Adipocyte (in vitro differentiated cells): ENCODE measurements at places on chromosomes 5 and 9.

DNA sequence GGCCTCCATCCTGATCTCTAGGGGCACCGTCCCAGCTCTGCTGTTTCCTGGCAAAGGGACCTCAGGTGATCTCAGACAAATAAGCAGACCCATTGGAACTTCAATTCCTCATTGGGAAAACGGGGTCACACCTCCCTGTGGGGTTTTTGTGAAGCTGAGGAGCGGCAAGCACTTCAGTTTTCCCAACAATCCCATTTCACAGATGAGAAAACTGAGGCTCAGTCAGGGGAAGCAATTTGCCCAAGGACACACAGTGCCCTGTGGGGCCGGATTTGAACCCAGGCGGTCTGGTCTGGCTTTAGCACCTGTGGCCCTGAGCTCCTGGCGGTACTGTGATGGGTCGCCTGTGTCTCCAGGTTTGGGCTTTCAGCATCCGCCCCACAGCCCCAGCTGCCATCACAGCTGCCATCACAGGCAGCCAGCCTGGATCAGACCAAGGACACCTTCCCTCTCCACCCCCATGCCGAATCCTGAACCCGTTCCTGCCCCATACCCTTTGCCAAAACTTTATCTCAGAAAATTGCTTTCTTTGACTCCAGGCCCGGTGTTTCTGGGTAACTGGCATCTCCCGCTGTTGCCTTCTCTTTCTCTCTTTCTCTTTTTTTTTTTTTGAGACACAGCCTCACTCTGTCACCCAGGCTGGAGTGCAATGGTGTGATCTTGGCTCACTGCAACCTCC, 26.4 kb downstream of the NCS1 start:
- DNase-seq = no peak

DNA sequence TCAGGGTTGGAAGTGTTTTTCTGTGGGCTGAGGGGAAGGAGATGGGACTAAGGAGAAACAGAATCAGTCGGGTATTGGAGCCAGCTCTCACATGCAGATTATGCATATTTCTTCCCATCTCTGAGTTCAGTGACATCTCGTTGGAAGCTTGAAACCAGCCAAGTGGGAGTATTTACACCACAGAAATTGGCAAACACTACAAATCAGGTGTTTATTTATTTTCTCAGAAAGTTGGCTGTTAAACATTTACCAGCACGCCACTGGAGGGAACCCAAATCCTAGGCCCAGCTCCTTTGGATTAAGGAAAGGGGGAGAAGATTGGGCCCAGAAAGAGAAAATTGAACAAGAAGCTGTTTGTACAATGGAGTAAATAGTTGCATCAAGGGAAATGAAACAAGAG, 72.1 kb upstream of the PITX1 start:
- DNase-seq = no peak

- DNase-seq = no peak
Observed at GRCh38 chr5:152546493-152546892, 141.4 kb upstream of the NMUR2 start.

GRCh38 chr9:133641861-133642595, 5.9 kb downstream of the DBH start:
- no peak for DNase-seq

- DNase-seq = no peak
Observed at GRCh38 chr9:84903963-84904362, 234.4 kb downstream of the NTRK2 start.

GRCh38 chr5:177984584-177985206, 11.3 kb downstream of the PROP1 start:
- DNase-seq = peak; percentile 9

- no peak for DNase-seq
Observed at GRCh38 chr9:113636693-113637092, 173.2 kb downstream of the RGS3 start.

DNA sequence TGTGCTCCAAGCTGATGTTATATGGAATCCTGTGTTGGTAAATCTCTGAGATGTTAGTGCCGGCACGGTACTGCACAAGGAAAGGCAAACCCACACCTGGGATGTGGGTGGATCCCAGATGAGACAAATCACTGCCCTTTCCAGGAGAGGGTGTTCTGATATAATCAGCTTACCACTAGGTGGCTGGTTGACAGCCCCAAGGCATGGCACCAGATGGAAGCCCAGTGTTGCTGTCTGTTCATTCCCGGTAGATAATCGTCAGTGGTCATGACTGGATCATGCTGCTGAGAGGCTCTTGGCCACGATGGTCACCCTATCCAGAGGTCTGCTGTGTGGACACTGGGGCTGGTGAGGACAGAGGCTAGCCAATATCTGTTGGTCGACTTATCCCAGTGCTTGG, 184.0 kb downstream of the CACNA1B start:
- no peak for DNase-seq

GRCh38 chr9:87712801-87713277, 13.1 kb upstream of the CTSL start:
- no peak for DNase-seq

GRCh38 chr5:11596185-11596584, 308.1 kb downstream of the CTNND2 start:
- no peak for DNase-seq

GRCh38 chr9:33800886-33801285, 5.5 kb downstream of the PRSS3 start:
- DNase-seq = no peak

GRCh38 chr9:124442379-124442778, 7.9 kb upstream of the ADGRD2 start:
- DNase-seq = no peak

DNA sequence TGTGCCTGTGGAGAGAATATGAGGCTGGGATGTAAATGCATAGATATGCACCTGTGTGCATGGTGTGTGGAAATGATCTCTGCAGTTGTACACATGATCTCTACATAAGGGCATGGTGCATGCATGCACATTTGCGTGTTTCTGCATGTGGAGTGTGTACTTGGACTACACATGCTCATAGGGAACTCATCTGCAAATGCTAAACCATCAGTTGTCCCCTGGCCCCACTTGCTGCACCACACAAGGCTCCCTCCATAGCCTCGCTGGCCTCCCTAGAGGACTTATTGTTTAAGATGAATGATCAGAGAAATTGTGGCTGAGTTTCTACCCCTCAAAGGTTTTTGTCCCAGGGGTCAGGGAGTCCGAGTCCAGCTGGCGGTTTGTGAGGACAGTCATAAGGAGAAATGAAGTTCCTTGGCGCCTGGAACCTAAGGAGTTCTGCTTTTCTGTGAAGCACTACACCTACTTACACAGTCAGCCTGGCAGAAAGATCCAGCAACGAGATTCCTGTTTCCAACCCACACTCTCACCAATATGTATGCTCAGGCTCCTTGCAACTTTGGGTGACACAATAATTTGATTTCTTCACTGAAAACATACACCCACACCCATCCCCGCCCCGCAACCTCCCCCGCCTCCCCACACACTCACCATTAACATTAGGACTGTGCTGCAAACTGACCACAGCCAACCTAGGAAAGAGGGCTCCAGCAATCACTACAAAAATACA, 79.9 kb upstream of the CPEB4 start:
- DNase-seq = no peak

- peak; percentile 64 for DNase-seq
Observed at GRCh38 chr5:119378075-119378700, 22.4 kb downstream of the TNFAIP8 start.

GRCh38 chr5:164234321-164234720, 728.9 kb downstream of the MAT2B start:
- DNase-seq = no peak

GRCh38 chr5:99102073-99102697, 173.4 kb upstream of the CHD1 start:
- no peak for DNase-seq

DNA sequence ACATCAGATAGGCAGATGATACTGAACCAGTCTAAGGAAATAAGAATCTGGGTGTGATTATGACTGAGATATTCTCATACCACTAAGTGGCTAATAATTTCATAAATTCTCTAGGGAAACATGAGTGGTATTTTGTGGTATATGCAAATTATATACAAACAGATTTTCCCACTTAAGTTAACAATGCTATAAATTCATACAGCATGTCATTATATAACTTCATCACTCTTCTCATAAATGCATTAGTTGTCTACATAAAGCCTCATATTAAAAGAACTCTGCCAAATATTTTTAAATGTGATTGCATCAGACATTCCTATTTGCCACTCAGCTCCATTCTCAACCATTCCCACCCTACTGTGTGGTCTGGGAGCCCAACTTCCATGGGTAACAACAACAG, 226.5 kb downstream of the TLE1 start:
- no peak for DNase-seq

GRCh38 chr5:139758510-139759075, 37.0 kb upstream of the PSD2 start:
- no peak for DNase-seq

DNA sequence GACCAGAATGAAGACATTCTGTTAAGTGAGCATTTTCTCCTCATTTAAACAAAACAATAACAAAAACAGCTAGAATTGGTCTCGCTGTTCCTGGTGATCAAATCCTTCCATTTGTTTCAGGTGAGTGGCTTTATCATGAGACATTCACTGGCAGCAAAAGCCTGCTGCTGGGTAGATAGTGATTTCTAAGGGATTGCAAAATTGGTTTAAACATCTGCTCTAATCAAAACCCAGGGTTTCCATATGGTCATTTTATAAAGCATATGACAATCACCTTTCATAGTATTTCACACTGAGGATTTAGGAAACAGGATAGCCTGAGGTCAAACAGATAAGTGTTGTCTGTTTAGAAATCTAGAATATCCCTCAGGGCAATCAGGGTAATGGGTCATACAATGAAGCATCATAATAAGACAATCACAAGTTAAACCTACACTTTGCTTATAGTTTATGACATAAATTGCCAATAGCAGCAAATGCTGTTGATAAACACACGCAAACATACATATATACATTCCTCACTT, 769.6 kb upstream of the C9orf72 start:
- no peak for DNase-seq

DNA sequence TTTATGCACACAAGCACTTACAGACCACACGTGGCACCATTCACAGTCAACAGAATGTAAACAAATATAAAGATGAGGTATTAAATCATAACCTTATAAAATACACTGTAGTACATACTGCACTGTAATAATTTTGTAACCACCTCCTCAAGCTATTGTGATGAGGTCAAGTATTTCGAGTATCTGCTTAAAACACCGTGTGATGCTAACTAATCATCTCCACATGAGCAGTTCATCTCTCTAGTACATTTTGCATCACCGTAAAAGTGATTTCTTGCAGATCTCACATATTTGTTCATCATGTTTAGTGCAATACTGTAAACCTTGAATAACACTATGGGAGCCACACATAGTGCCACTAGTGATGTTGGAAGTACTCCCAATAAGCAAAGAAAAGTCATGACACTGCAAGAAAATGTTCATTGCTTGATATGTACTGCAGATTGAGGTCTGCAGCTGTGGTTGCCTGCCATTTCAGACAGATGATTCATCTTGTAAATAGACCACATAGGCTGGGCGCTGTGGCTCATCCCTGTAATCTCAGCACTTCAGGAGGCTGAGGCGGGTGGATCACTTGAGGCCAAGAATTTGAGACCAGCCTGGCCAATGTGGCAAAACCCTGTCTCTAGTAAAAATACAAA, 44.3 kb downstream of the FOXB2 start:
- peak; percentile 61 for DNase-seq

DNA sequence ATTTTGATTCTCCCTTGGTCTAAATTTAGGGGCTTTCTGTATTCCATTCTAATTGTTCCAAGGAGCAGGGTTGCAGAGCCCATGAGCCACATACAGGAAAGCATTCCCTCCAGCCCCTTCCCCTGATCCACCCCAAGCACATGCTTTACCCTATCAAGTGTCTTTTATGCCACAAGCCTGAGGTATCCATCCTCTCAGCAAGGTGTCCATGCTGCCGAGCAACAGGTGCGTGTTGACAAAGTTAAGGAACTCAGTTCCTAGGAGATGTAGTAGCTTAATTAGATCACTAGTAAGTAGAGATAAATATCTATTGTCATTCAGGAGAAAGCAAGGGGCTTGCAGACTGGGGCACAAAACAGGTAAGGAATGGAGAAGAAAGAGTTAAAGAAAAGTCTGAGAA, 57.8 kb downstream of the FEM1C start:
- no peak for DNase-seq

- peak; percentile 13 for DNase-seq
Observed at GRCh38 chr5:76547242-76547890, 75.8 kb downstream of the F2RL2 start.

GRCh38 chr9:68732405-68733020, 27.5 kb downstream of the PIP5K1B start:
- DNase-seq = no peak

DNA sequence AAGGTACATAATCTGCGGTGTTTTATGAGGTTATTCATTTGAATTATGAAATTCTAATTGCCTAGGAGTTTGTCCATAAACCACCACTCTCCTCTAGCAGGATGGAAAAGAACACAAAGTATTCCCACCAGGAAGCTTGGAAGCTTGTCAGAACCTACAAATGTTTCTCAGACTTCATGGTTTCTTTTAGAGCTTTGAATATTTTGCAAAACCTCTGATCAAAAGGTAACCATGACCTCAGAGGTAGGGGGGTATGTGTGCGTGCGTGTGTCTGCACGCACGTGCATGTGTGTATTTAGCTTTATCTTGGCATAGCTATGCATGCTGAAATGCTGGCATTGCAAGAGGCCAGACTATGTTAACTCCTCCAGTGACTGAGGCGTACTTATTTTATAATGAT, 847.0 kb downstream of the TLE1 start:
- DNase-seq = no peak

DNA sequence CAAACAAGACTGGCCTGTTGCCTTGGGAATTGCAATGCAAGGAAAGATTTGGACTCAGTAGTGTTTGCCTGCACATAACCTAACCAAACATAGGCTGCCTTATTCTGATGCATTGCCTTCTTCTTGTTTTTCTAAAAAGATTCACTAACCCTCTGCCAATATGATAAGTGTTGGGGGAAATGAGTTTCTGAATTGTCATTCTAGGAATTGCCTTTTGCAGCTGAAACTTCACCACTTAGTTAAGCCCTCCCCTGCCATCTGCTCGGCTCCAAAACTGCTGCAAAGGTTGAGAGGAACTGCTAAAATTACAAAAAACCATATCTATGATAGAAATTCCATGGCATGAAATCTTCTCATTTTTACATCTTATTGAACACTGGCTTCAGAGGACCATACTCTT, 41.6 kb upstream of the SPATA31D4 start:
- no peak for DNase-seq

DNA sequence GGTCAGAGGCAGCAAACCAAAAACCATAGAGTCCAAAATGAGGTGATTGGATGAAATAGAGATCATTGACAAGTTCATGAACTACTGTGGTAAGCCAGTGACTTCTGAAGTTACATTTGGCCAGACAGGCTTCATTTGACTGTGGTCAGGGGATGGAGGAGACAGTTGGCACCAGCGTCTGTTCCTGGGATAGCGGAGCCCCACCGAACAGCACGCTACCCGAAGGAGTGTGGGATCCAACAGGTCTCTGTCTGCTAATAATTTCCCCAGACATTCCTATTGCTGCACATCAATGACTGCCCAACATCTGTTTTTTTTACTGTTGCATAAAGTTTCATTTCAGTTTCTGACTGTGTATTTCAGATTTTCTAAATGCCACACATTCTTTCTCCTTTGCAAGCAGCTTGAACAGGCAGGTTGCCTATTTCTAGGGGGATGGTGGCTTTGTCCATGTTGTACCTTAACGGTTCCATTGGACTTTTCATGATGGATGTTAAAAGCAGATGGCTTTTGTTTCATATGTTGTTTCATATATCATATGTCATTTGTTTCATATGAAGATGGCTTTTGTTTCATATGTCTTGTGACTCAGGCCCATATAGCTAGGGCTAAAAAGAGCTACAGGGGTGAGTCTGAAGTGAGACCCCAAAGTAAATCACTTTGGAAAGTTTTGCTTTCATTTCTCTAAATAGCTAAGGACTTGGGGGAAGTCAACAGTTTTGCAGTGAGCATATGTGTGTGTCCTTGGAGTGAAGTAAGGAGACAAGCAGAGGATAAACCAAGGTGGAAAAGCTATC, 180.8 kb downstream of the GOLPH3 start:
- peak; percentile 72 for DNase-seq
